Heart right ventricle (tissue), 16 donors: ENCODE measurements at places on chromosomes 12 and 14. TPM values are rescaled to one million over a fixed set of nuclear protein-coding genes. Genes with fewer than 3 reads are reported as not detected.
A peak's percentile ranks its signal among the peaks of the same experiment; 100 is the strongest.

- peak; percentile 21 for DNase-seq
Observed at GRCh38 chr14:74401504-74402241, 24.3 kb downstream of the SYNDIG1L start.

Gene SMCO2
- total RNA-seq, result not detected

- no peak for DNase-seq
Observed at GRCh38 chr12:103879048-103879692, 38.1 kb upstream of the NT5DC3 start.

GRCh38 chr14:77296155-77296554 lies 24.5 kb downstream of the POMT2 start:
- DNase-seq, result no peak

DNA sequence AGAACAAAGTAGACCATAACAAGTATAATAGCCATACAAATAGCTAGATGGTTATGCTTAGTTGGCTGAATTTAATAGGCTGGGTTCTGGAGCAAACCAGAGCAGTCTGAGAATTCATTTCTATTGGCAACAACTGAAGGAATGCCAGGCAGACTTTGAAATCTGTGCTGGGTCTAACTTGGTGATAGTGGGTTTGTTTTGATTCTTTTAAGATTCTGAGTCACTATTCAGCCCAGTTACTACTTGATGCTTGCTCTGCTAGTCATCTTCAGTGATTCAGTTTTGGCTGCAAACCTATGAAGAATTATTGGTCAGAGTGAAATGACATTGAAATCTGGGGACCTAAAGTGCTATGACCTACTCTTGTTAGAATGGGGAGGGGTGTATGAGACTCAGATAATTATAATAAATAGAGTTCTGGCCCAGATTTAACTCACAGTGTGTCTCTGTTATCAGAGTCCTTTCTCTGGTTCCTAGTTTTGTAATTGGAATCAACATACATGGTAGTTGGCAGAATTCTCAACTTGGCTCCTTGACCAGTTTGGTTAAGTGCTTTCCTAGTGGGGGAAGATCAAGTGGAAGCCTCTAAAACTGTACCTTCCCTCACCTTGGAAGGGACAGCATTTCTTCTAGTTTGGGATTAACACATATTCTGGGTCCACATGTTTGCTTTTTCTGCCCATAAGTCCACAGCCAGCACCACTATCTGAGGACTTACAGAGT lies 43.5 kb downstream of the MNAT1 start:
- DNase-seq, result no peak

DNA sequence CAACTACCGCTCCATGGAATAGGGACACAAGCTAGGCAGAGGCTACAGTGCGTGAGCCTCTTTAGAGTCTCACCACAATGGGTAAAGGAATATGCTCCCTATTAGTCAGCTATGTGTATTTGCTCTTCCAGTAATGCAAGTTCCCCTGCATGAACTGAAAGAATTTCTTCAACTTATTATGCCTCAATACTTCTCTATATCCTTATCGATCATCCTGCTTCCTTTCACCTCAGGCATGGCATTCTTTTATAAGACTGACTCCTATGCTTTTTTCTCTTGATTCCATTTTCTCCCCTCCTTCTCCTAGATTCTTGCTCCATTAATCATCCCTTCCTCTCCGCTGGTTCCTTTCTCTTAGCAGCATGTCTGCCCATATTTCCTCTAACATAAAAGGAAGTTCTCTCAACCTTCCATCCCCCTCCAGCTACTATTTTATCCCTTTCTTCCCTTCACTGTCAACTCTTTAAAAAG lies 94.5 kb upstream of the CPM start:
- DNase-seq, result no peak

- DNase-seq, result no peak
Observed at GRCh38 chr14:67746927-67747326, 45.2 kb downstream of the RDH12 start.

GRCh38 chr14:26370115-26370514 lies 227.7 kb downstream of the NOVA1 start:
- DNase-seq, result no peak

- no peak for DNase-seq
Observed at GRCh38 chr14:22189881-22190280, 399.1 kb downstream of the DAD1 start.

GRCh38 chr12:78878459-78878858 lies 13.9 kb downstream of the SYT1 start:
- no peak for DNase-seq

GRCh38 chr12:117298191-117298590 lies 63.2 kb downstream of the NOS1 start:
- no peak for DNase-seq

Gene OASL
- 2.0 TPM for total RNA-seq

DNA sequence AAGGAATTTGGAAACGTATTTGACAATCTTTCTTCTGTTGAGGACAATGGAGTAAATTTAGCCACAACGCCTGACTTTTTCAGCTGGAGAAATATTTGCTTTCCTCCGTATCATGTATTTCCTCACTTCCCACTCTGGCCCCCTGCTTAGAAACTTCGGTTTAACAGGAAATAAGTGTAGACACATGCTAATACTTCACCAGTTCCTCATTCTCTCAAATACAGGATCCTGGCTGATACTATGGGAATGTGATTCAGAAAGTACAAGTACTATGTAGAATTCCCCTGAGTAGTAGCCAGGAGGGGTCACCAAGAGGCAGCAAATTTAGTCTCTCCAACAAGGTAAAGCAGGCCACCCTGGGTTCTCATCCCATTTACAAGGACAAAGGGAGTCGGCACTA lies 58.0 kb downstream of the FAR2 start:
- DNase-seq, result no peak

- peak; percentile 13 for DNase-seq
Observed at GRCh38 chr14:104296388-104297312, 158.3 kb downstream of the KIF26A start.

DNA sequence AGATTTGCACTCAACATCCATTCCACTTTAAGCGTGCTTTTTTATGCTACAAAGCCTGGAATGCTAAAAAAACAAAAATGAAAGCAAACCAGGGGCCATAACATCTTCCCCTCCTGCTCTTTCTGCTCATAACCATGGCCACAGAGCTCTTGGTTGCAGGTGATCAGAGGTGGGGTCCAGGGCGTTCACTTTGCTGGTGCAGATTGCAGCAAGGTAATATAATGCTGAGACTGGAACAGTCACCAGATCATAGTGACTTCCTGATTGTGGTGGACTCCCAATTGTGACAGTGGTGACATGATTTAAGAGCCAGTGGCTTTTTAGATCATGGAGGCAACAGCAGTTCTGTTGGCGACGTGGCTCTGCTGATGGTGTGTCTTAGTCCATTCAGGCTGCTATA lies 115.0 kb upstream of the CPM start:
- no peak for DNase-seq

Gene ENDOU
- 0.15 TPM for total RNA-seq

- no peak for DNase-seq
Observed at GRCh38 chr14:102317564-102318248, 1.8 kb upstream of the ZNF839 start.

DNA sequence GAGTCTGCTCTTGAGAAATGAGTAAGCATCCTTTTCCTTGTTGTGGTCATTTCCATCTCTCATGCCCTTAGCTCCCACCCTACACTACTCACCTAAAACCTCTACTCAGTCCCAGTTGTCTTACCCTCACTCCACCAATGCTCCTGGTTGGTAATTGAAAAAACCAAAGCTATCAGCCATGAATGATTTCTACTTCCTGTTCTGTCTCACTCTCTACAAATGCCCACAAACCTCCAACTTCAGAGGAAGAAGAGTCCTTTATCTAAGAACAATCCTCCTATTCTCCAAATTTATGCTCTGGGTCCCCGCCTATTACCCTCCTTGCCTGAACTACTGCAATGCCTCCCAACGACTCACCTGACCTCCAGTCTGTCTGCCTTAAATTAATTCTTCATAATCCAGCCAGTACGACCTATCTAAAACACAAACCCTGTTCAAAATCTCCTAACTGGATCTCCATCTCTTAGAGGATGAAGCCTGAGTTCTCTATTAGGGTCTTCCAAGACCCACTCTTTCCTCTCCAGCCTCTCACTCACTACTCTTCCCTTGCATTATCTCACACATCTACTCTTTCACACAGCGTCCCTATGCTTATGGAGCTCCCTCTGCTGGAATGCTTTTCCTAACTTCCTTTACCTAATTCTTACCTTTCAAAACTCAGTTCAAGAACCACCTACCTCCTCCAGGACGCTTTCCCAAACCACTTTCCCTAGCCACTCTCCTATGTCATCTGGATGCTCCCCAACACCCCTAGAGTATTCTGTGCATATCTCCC lies 2.2 kb downstream of the DHRS1 start:
- no peak for DNase-seq

Gene EPYC
- not detected for total RNA-seq

GRCh38 chr12:57226588-57227314 lies 2.8 kb upstream of the SHMT2 start:
- DNase-seq, result no peak

DNA sequence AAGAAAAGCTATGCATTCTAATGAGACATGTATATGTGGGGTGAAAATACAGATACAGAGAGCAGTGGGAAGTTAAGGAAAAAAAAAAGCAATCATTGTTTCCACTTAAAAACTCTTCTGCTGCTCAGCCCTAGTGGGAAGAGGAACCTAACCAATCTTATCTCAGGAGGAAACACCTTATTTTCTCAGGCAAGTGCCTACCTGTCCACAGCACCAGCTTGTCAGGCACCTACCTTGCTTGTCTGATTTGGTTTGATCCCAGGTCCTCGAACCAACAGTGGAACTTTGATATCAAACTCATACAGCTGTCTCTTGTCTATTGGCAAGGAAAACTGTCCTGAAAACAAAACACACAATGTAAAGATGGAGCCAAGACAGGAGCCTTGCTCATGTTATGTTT lies 22.4 kb downstream of the GNS start:
- DNase-seq, result no peak

Gene PTPRR
- total RNA-seq, result 0.37 TPM

DNA sequence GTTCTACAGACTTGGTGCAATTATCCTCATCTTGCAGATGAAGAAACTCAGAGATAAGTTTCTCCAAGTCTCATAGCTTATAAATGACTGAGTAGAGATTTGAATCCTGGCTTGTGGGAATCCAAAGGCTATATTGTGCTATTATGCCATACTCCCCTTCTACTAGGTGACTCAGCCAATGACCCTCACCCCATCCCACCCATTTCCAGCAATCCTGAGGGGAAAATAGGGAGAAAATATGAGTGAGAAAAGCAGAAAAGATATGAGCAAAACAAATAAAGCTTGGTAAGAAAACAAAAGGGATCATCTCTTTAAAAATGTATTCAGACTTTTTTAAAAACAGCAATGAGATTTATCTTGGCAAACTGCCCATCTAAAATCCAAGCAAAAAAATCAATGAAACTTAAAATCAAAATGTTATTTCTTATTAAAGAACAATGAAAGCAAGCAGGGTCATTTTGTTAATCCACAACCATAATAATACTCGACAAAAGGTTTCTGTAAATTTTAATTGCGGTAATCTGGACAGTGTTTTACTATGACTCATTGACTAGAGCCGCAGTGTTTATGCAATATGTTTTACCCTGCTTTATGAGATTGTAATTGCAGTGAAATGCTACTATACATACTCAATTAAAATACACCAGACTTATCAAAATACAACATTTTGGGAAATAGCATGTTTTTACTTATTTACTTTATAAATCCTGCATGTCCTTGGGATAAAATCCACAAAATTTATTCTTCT lies 13.1 kb upstream of the LGR5 start:
- DNase-seq, result no peak

Gene INHBC
- not detected for total RNA-seq

DNA sequence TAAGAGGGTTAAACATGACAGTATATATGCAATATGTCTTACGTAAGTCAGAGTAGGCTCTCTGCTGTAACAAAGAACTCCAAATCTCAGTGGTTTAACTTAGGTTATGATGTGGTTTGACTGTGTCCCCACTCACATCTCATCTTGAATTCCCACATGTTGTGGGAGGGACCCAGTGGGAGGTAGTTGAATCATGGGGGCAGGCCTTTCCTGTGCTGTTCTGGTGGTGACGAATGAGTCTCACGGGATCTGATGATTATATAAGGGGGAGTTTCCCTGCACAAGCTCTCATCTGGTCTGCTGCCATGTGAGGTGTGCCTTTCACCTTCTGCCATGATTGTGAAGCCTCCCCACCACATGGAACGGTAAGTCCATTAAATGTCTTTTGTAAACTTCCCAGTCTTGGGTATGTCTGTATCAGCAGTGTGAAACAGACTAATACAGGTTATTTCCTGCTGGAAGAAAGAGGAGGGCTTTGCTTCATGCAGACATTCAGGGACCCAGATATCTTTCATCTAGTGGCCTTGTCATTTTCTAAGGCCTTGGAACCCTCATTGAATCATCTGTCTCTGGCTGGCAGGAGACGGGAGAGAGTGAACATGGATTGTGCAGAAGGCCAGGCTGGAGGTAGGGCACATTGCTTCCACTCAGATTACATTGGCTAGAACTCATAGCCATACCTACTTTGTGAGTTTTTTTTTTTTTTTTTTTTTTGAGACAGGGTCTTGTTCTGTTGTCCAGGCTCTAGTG lies 96.1 kb downstream of the CRADD start:
- DNase-seq, result no peak

Gene GYS2
- total RNA-seq, result not detected

DNA sequence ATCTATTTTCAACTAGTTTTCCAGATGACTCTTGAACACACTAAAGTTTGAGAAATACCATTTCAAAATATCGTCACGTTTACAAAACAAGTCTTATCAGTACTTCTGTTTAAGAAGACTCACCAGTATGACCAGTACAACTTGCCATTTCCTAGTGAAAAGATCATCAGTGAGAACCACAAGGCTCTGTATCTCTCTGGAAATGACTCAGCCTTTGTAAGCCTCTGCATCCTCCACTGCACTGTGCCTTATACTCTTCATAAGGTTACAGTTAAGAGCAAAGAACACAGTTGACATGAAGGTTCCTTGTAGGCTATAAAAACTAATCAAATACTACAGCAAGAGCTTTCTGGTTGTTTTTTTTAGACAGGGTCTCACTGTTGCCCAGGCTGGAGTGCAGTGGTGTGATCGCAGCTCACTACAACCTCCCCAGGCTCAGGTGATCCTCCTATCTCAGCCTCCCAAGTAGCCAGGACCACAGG lies 5.7 kb upstream of the VTI1B start:
- DNase-seq, result no peak

Gene LTB4R2
- total RNA-seq, result 1.8 TPM

Gene RIMKLB
- 12.1 TPM for total RNA-seq

DNA sequence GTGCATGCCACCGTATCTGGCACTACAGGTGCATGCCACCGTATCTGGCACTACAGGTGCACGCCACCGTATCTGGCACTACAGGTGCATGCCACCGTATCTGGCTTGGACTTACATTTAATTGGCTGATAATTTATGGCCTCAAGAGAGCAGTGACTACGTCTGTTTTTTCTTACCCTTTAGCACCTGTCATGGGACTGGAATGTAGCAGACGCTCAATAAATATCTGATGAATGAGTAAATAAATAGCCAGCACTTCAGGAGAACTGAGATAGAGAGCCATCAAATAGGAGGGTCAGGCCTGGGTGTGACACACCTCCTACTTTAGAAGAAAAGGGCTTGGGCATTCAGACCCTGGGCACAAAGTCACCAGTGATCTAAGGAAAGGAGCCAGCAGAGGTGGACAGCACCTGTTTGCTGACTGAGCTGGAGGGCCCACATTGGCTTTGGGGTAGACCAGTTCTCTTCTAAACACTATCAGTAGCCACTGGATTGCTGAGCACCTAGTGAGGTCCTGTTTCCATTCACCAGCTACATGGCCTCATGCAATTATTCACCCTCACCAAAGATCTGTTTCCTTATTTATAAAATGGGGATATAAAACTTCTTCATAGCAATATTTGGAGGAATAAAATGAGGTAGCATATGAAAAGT lies 50.1 kb downstream of the RFX4 start:
- no peak for DNase-seq

GRCh38 chr14:105491366-105491973 lies 424 bp downstream of the TEDC1 start:
- DNase-seq, result peak; percentile 77

GRCh38 chr12:41228066-41228820 lies 40.1 kb downstream of the PDZRN4 start:
- DNase-seq, result no peak
